ENCODE measurements at places on chromosomes 3 and 15.
A peak's percentile ranks its signal among the peaks of the same experiment; 100 is the strongest.

DNA sequence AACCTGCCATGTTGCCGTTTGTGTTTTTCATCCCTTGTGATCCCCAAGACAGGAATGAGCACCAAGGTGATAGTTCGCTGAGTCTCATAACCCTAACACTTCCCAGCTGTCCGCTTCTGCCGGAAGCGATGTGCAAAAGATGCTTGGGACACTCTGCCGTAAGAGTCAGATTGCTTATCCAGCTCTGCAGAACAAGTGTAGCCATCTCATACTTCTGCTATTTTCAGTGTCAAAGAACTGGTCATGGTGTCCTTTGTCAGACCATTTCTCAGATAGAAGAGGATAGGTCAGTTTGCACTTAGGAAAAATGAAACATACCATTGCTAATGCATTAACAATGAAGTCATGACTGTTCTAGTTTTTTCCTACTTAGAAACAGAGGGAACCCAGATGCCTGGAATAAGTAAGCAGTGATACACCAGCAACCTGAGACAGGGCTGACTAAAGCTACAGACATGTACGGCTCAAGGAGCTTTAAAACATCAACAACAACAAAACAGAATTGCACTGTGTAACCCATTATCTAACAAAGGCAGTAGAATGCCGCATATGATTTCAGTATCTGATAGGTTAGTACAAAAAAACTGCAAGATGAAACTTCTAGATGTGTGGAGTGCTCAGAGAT lies 134.0 kb upstream of the IL12A start:
- peak; percentile 84 for DNase-seq

DNA sequence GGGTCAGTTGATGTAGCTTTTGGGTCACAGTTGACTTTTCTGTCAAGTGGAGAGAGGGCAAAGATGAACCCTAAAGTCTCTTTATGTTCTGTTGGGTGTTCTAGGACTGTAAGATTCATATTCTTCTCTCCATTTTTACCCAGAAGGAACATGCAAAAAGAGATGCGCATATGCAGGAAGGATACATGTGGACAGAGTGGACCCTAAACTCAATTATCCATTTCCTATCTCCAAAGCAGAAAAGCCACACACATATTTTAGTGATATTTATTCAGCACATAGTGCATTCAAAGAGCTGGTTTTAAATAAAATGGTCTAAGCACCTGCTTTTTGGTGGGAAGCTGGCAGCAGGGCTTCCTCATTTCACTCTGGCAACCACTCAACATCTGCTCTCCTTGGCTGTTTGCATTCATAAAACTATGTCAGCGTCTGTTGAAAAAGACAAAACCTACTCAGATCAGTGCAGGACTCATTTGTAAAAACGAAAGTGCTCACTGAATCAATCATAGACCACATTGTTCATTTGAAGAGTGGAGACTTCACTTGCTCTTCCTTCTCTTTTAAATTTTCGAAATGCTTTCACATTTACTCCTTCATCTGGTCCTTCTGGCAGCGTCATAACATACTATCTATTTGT lies 96.6 kb downstream of the SEMA6D start:
- no peak for DNase-seq

DNA sequence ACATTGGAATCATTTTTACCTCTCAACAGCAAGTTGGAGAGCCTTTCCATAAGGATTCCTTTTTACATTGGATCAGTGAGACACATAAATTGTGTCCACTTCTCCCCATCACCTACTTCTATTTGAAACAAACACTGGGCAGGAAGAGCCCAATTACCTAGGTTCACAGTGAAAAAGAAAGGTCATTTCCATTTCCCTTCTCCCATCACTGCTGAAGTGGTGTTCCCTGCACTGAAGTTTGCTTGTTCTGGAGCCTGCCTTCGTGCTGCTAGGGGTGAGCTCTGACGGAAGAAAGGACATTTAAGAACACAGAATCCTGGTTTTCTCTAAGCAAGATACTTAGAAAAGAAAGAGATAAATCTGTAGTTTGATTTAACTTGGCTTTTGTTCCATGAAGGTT lies 123.8 kb upstream of the ZBTB20 start:
- DNase-seq, result no peak

DNA sequence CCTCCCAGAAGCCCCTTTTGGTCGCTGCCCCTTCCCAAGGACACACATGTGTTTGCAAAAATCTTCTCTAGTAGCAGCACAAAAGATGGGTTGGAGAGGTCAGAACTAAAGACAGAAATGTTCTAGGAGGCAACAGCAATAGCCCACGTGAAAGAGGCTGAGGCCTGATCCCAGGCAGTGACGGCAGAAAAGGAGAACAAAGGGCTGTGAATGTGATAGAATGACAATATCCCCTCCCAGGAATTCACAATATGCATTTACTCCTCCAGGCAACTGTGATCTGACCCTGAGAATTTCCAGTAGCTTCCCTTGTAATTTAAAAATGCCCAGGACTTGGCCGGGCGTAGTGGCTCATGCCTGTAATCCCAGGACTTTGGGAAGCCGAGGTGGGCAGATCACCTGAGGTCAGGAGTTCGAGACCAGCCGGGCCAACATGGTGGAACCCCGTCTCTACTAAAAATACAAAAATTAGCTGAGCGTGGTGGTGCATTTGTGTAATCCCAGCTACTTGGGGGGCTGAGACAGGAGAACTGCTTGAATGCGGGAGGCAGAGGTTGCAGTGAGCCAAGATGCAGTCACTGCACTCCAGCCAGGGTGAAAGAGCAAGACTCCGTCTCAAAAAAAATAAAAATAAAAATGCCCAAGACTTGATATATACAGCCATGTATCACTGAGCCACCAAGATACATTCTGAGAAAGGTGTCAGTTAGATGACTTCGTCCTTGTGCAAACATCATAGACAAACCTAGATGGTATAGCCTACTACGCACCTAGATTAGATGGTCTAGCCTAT lies 43.6 kb upstream of the PIAS1 start:
- no peak for DNase-seq

GRCh38 chr15:57743424-57743823 lies 36.9 kb downstream of the POLR2M start:
- DNase-seq, result no peak

DNA sequence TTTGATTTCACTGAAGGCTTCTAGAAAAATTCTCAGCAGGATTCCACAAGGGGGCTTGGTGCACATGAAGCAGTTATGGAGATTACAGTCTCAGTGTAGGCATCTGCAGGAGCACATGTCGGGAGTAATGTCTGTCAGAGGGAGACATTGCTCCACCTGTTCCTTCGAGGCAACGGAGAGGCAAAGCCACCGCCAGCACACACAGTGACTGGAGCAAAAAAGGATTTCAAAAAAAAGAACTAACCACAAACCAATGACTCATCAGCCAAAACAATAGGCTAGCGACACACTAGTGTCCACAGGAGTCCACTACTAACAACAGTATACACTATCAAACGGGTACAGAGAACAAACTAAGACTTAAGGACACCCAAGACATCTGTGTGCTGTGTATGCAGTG lies 68.9 kb downstream of the NPTN start:
- DNase-seq, result peak; percentile 34

DNA sequence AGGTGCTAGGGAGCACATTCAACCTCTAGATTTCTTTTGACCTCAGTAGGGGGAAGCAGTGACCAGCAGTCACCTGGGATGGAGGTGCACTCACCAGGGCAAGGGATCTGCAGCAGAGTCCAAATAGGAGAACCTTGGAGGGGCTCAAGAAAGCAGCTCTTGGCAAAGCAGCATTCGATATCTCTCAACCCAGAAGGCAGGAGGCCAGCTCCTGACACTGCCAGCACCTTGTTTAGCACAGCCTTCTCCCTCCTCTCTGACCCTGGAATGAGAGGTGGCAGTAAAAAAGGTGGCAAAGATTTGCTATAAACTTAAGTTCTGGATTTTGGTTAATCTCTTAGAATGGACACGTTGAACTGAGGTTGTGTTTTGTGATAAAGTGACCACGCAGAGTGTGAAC lies 107.9 kb downstream of the AQP9 start:
- DNase-seq, result no peak

DNA sequence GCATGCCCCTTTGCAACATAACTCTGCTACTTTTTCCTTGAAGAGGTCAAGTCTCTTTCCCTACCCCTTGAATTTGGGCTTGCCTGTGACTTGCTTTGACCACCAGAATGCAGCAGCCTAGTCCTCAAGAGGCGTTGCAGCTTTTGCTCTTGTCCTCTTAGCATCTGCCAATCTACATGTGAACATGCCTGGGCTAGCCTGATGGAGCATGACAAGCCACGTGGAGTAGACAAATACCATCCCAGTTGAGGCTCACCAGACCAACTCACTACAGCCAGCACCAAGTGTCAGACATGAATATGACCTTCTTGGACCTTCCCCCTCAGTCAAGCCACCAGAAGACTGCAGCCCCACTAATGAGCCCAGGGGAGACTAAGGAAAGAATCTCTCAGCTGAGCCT lies 32.9 kb downstream of the AMOTL2 start:
- DNase-seq, result no peak

GRCh38 chr3:193305356-193305755 lies 64.3 kb downstream of the PLAAT1 start:
- no peak for DNase-seq

DNA sequence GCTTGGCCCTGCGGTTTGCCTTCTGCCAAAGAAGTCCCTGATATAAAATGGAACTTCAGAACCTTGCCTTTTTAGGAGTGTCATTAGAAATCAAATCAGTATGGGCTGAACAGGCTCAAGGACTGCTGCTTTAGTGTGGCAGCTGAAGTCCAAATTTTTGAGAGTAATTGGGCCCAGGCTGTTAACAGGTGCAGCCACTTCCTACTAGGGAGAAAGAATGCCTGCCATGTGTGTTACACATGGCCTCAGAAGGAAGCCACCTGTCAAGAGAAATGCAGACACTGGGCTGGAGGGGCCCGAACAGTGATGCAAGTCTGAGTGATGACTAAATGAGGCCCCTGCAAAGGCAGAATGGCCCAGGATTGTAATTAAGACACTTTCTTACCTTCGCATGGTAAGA lies 786.7 kb upstream of the CFAP20DC start:
- DNase-seq, result no peak
